ENCODE measurements at places on chromosomes 16 and 17.

- DNase-seq: no peak
Measured at GRCh38 chr17:19426631-19427030, 15.6 kb downstream of the RNF112 start.

- no peak for DNase-seq
Measured at GRCh38 chr16:88848557-88848956, 8.2 kb downstream of the GALNS start.

DNA sequence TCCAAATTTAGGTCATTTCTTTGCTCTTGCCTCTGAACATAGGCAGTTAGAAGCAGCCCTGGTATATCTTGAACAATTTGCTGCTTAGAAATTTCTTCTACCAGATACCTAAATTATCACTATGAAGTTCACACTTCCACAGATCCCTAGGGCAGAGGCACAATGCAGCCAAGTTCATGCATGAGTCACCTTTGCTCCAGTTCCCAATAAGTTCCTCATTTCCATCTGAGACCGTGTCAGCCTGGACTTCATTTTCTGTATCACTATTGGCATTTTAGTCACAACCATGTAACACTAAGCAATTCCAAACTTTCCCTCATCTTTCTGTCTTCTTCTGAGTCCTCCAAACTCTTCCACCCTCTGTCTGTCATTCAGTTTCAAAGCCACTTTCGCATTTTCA is 45.0 kb downstream of the KCNJ16 start:
- no peak for DNase-seq

- DNase-seq: no peak
Measured at GRCh38 chr17:8001976-8002720, at the start of gene GUCY2D. Gene GUCY2D, plus strand, starts transcription at chr17:8002615. Its CDS starts 433 bp downstream, at chr17:8003048.

GRCh38 chr16:83312015-83312717 is 495.6 kb upstream of the HSBP1 start:
- DNase-seq: peak; percentile 53

GRCh38 chr16:86680661-86681030 is 102.3 kb downstream of the FOXL1 start:
- DNase-seq: no peak

DNA sequence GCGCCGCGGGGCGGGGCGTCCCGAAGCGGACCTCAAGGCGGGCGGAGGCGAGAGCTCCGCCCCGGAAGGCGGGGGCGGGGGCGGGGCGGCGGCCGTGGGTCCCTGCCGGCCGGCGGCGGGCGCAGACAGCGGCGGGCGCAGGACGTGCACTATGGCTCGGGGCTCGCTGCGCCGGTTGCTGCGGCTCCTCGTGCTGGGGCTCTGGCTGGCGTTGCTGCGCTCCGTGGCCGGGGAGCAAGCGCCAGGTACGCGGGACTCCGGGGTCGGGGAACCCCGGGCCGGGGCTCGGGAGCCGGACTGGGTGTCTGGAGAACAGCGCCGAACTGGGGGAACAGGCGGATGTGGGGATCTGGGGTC is at the start of gene TNFRSF12A:
TNFRSF12A (plus strand) TSS at position 122 of the 357 bp plus-strand sequence; CDS start at position 152, 30 bp downstream.
- peak; percentile 68 for DNase-seq

GRCh38 chr17:27670791-27671590 is 40.0 kb downstream of the LGALS9 start:
- DNase-seq: no peak

DNA sequence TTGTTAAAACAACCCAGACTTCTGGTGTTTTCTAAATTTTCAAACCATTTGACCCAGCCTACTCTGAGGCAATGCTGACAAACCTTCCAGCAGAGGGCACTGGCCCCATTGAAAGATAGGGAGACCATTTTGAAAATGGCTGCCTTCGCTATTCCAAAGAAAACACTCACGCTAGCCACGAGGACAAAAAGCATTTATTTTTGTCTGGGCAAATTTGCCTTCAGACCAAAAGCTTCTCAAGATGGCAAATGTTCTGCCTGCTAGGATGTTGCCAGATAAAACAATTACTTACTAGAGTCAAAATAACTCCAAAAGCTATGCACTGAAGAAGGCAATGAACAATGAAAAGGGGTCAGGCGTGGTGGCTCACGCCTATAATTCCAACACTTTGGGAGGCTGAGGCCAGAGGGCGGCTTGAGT is 296.7 kb upstream of the IRX5 start:
- DNase-seq: peak; percentile 16

- no peak for DNase-seq
Measured at GRCh38 chr17:17814162-17815061, 22.4 kb downstream of the SREBF1 start.

GRCh38 chr16:85882181-85882810 is 16.7 kb upstream of the IRF8 start:
- DNase-seq: no peak

DNA sequence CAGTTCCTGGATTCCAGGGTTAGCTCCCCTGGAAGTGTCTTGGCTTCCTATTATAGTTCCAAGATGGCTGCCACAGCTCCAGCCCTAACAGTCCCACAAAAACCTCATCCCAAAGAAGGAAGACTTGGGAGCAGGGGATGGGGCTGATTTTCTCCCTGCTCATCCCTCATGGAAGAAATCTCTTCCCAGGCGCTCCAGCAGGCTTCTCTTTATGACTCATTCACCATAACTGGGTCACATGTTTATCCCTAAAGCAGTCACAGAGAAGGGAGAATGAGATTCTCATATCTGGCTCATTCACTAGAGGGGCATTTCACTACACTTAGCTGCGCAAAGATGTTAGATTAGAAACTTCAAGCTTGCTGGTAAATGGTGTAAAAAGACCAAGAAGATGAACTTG is 206.5 kb upstream of the IRX3 start:
- peak; percentile 19 for DNase-seq

GRCh38 chr17:71313866-71314265 is 807.0 kb upstream of the SOX9 start:
- no peak for DNase-seq

- DNase-seq: no peak
Measured at GRCh38 chr17:80989586-80989913, 2.1 kb upstream of the CHMP6 start.

DNA sequence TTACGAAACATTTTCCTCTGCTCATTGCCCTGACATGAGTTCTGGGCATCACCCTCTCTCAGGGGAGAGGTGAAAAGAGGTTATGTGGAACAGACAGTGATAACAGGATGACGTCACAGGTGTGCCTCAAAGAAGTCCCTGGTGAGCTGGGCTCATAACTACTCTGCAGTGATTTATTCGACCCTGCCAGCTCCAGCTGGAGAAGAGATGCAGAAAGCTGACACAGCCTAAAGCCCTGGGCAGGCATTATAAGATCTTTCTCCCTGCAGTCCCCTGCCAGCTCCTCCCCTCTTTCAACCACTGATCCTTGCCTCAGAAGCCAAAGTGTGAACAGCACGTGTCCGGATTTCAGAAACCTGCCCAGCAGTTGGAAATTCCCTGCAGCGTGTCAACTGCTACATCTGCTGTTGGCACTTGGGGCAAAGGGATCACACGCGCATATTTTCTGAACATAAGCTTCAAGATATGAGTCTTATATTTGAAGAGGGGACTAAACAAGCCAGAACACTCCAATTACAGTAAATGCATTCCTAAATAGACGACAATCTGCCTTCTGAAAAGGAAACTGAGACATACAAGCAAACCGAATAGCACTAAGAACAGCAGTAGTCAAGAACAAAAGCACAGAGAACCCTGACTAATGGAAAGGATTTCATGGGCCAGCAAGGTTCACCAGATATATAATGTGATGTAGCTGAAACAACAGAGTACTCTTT is 80.5 kb downstream of the SMG6 start:
- peak; percentile 79 for DNase-seq

- DNase-seq: peak; percentile 6
Measured at GRCh38 chr16:75506107-75506506, 10.9 kb upstream of the CHST6 start.

DNA sequence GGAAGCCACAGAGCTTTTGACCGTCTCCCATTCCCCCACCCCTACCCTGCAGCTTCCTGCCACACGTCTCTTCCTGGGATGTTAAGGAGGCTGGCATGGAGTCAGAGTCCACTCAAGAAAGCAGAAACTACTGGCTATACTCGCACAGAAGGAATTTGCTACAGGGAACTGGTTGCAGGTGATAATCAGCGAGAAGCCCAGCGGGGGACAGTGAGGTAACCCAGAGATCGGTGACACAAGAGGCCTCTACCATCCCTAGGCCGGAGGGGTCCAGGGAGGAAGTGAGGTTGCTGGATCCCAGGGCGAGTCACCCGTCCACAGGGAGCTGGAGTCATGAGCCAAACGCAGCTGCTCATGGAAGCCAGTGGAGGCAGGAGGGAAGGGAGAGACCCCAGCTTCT is 93.7 kb downstream of the SDK2 start:
- DNase-seq: no peak

GRCh38 chr16:27531186-27531585 is 18.5 kb downstream of the GTF3C1 start:
- no peak for DNase-seq
